ENCODE measurements at places on chromosomes 16 and 17. TPM values are rescaled to one million over a fixed set of nuclear protein-coding genes. Genes with fewer than 3 reads are reported as not detected.

The CXCL16 gene
- polyA plus RNA-seq, result 2.0 TPM

The HEATR9 gene
- polyA plus RNA-seq, result not detected

The SLC5A2 gene
- polyA plus RNA-seq, result not detected

The SEPTIN12 gene
- not detected for polyA plus RNA-seq

The RAMP2 gene
- polyA plus RNA-seq, result 0.45 TPM

The SLC38A8 gene
- not detected for polyA plus RNA-seq

The AKAP1 gene
- polyA plus RNA-seq, result 12.8 TPM

The MRPS23 gene
- polyA plus RNA-seq, result 40.0 TPM

The GAST gene
- polyA plus RNA-seq, result not detected

The ITGB4 gene
- 0.58 TPM for polyA plus RNA-seq

The MT1H gene
- polyA plus RNA-seq, result not detected

The KRT27 gene
- not detected for polyA plus RNA-seq

The REXO5 gene
- 8.0 TPM for polyA plus RNA-seq

The FBXW10B gene
- 0.11 TPM for polyA plus RNA-seq

The KATNIP gene
- 14.6 TPM for polyA plus RNA-seq

The PIK3R5 gene
- polyA plus RNA-seq, result 0.15 TPM

The NAT9 gene
- polyA plus RNA-seq, result 34.7 TPM

The FBXW10 gene
- polyA plus RNA-seq, result not detected

The CCL23 gene
- polyA plus RNA-seq, result not detected

The CMTM2 gene
- polyA plus RNA-seq, result not detected

The PRSS22 gene
- not detected for polyA plus RNA-seq

The SPOP gene
- polyA plus RNA-seq, result 46.7 TPM

The MT4 gene
- polyA plus RNA-seq, result not detected

The CCT6B gene
- polyA plus RNA-seq, result 1.1 TPM

The SRL gene
- 0.07 TPM for polyA plus RNA-seq

The NPIPB13 gene
- polyA plus RNA-seq, result 0.62 TPM

The MYH1 gene
- polyA plus RNA-seq, result not detected

The EPOP gene
- 0.24 TPM for polyA plus RNA-seq

The AIPL1 gene
- not detected for polyA plus RNA-seq

The PPM1D gene
- 6.8 TPM for polyA plus RNA-seq

The VWA3A gene
- not detected for polyA plus RNA-seq

The SLC6A4 gene
- 0.02 TPM for polyA plus RNA-seq

Data from fibroblast of lung (primary cell).